Mesenchymal stem cell (in vitro differentiated cells and primary cell): ENCODE measurements at places on chromosomes 2 and 18.

GRCh38 chr2:177908182-177908581, 164.4 kb downstream of the PDE11A start:
- H3K27me3 ChIP-seq, result no peaks in the 10 kb centered on the region
- no peak for DNase-seq
- no peak overlapping the region for H3K27ac ChIP-seq
- no peaks in the 10 kb centered on the region for H3K36me3 ChIP-seq
- H3K4me3 ChIP-seq, result no peak overlapping the region

DNA sequence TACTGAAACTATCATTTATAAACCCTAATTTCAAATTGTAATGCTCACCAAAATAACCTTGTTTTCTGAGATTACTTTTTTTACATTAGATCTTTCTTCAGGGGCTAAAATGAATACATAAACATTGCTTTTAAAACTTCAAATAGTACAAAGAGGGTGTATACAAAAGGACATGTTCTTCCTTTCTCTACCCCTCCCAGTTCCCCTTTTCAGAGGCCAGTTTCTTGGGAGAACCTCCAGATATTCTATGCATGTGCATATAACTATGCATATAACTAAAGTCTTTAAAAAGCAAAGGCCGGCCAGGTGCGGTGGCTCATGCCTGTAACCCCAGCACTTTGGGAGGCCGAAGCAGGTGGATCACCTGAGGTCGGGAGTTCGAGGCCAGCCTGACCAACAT, 10.6 kb upstream of the FAM117B start:
- H3K27ac ChIP-seq, result no peak overlapping the region
- no peak overlapping the region for H3K4me3 ChIP-seq
- no peaks in the 10 kb centered on the region for H3K27me3 ChIP-seq
- no peaks in the 10 kb centered on the region for H3K36me3 ChIP-seq

DNA sequence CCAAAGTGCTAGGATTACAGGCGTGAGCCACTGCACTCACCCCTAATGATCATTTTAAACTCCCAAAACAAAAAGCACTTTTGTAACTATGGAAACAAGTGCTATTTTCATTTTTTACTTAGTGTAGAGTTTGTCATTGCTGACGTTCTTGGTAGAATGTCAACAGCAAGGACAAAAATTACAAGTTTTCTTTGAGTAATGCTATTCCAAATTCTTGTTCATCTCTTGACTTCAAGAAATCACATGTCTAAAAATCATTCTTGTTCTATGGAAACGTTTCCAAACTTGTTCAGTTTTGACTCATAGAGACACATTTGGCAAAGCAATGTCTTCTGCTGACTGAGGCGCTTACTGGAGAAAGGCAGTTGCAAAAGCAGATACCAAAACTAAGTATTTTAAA, 82.6 kb downstream of the MBP start:
- H3K4me1 ChIP-seq, result peaks cover 14% of the 10 kb centered on the region
- no peak overlapping the region for H3K4me3 ChIP-seq
- no peak for DNase-seq
- H3K36me3 ChIP-seq, result peaks cover 16% of the 10 kb centered on the region
- no peak overlapping the region for H3K27ac ChIP-seq

- no peak for DNase-seq
- H3K27me3 ChIP-seq, result no peaks in the 10 kb centered on the region
- H3K27ac ChIP-seq, result no peak overlapping the region
- H3K4me3 ChIP-seq, result no peak overlapping the region
These were observed 556.0 kb downstream of the RNF144A start for GRCh38 chr2:7473135-7473771.

DNA sequence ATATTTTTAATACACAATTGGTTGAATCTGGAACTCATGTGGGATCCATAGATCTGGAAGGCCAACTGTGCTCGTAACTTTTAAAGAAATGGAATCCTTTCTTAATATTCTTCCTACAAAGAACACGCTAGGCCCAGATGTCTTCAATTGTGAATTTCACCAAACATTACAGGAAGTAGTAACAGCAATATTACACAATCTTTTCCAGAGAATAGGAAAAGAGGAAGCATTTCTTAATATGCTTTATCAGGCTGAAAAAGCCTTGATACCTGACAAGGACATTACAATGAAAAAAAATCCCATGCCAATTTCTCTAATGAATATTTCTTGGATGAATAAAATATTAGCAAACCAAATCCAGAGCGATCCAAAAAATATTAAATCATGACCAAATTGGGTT, 80.3 kb upstream of the HAAO start:
- no peak overlapping the region for H3K27ac ChIP-seq
- no peak overlapping the region for H3K4me3 ChIP-seq
- H3K27me3 ChIP-seq, result no peaks in the 10 kb centered on the region
- no peaks in the 10 kb centered on the region for H3K4me1 ChIP-seq
- DNase-seq, result no peak

GRCh38 chr2:221780281-221780688, 208.2 kb upstream of the EPHA4 start:
- peaks cover 5% of the 10 kb centered on the region for H3K4me1 ChIP-seq
- peak overlapping the region; percentile 57 for H3K27ac ChIP-seq
- no peaks in the 10 kb centered on the region for H3K36me3 ChIP-seq

DNA sequence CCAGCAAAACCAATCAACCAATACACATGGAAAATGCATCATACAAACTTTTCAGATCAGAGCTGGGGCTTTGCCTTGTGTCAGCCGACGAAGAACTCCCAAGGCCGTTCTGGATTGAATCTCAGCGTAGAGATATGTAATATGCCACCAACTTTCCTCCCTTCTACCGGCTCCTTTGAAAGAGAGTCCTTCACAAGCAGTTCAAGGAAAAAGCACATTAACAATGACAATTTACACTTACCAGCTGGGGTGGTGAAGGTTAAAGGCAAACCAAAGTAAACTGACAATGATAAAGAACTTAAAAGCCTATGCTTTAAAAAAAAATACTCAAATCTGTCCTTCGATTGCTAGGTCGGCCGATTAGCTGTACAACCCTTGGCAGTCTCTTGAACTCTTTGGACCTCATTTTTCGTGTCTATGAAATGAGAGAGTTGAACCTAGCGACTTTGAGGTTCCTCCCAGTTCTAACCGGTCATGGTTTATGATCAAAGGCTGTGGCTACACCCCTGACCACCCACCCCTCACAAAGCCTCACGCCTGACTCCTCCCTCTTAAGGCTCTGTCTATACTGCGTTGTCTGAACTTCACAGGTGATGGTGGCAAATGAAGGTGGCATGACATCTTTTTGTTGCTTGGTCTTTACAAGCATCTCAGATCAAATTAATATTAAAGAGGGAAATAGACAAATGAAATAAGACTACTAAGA, 46.2 kb downstream of the BCL2 start:
- no peaks in the 10 kb centered on the region for H3K36me3 ChIP-seq
- H3K27me3 ChIP-seq, result no peaks in the 10 kb centered on the region
- H3K27ac ChIP-seq, result no peak overlapping the region
- no peaks in the 10 kb centered on the region for H3K4me1 ChIP-seq
- no peak for DNase-seq

GRCh38 chr18:56307354-56308170, 330.8 kb downstream of the TXNL1 start:
- H3K36me3 ChIP-seq, result no peaks in the 10 kb centered on the region
- no peak overlapping the region for H3K4me3 ChIP-seq
- H3K27ac ChIP-seq, result no peak overlapping the region
- H3K4me1 ChIP-seq, result no peaks in the 10 kb centered on the region
- no peak for DNase-seq

- peaks cover 29% of the 10 kb centered on the region for H3K36me3 ChIP-seq
- peaks cover 1% of the 10 kb centered on the region for H3K4me1 ChIP-seq
- H3K27ac ChIP-seq, result no peak overlapping the region
- no peak overlapping the region for H3K4me3 ChIP-seq
These were observed 144.4 kb downstream of the GFPT1 start for GRCh38 chr2:69242651-69243051.

- H3K4me1 ChIP-seq, result no peaks in the 10 kb centered on the region
- H3K27me3 ChIP-seq, result no peaks in the 10 kb centered on the region
- H3K36me3 ChIP-seq, result no peaks in the 10 kb centered on the region
- DNase-seq, result no peak
- H3K4me3 ChIP-seq, result no peak overlapping the region
These were observed 109.1 kb upstream of the DNAJC10 start for GRCh38 chr2:182606728-182607681.

DNA sequence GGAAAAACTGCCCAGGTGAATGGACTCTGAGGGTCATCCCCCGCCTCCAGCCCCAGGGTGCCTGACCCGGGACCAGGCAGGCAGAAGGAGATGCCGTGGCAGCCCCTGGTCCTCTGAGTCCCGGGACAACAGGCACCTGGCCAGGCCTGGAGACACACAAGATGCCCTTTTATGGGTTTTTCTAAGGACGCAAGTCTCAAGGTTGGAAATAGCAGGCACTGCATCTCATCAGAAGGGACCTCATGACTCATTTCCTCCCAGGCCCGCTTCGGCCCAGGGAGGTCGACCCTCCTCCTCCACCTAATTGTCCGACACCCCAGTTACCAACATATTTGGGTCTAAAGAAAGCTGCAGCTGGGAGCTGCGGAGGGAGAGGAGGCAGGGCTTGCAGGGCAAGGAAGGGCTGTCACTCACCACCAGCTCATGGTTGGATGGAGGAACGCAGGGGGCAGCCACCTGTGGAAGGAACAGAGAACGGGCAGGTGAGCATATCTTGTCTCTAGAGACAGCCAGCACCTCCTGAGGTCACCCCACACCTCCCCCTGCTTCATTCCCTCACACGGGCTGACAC, 82.9 kb downstream of the TNS1 start:
- H3K27ac ChIP-seq, result peak overlapping the region; percentile 78
- H3K36me3 ChIP-seq, result peaks cover 33% of the 10 kb centered on the region
- no peaks in the 10 kb centered on the region for H3K27me3 ChIP-seq
- H3K4me3 ChIP-seq, result no peak overlapping the region
- DNase-seq, result peak; percentile 57
- peaks cover 66% of the 10 kb centered on the region for H3K4me1 ChIP-seq

GRCh38 chr2:88010136-88010535, 6.2 kb downstream of the RNU2-63P start:
- H3K27ac ChIP-seq, result no peak overlapping the region
- no peaks in the 10 kb centered on the region for H3K36me3 ChIP-seq
- H3K4me3 ChIP-seq, result no peak overlapping the region
- no peak for DNase-seq
